ENCODE measurements at places on chromosomes 2 and 18.

DNA sequence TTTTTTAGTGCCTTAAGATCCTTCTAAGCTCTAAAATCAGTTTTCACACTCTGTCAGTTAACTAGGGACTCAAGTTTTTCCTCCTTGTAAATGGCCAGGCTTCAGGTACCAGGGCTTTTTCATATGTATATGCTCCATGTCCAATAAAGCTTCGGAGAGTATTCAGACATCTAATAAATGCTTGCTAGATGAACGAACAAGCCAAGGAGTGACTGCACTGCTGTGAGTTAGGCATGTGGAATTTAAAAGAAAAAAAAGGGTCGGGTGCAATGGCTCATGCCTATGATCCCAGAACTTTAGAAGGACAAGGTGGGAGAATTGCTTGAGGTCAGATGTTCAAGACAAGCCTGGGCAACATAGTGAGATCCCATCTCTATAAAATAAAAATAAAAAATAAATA lies 81.9 kb downstream of the CDH2 start:
- no peak for DNase-seq

DNA sequence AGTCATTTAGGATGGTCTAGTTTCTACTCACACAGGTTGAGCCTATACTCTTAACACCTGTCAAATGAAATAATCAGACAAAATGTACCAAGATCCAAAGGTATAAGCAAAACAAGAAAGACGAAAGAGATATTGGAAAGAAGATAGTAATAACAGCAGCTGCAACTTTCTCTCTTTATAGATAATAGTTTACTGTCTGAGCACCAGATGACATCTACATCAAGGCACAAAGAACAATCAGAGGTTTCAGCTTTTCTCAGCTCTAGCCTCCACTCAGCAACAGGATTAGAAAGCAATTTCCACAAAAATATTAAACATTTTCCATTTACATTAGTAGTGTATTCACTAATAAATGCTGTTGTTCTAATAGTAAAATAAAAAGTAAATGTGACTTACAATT lies 66.3 kb downstream of the RTTN start:
- no peak for DNase-seq

- DNase-seq: no peak
These were observed 69.6 kb downstream of the CLHC1 start for GRCh38 chr2:55162284-55163006.

DNA sequence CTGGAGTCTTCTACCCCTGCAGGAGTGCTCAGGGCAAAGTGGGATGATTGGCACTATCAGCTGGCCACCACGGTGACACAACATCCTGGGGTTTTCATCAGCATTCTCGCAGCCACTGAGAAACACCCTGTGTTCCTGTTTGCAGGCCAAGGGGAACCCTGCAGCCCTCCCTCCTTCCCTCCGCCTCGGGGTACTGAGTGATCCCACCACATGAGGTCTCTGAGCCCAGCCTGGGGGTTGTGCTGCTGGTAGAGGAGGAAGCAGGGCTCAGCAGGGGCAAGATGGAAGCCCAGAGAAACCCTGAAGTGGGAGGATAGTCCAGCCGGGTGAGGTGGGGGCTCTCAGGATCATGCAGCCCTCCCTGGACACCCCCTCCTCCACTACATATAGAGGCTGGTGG lies at the start of gene OXER1:
OXER1 (minus strand) TSS at position 40 of the 400 bp plus-strand sequence. CDS start 73 bp downstream, outside the sequence.
- no peak for DNase-seq

DNA sequence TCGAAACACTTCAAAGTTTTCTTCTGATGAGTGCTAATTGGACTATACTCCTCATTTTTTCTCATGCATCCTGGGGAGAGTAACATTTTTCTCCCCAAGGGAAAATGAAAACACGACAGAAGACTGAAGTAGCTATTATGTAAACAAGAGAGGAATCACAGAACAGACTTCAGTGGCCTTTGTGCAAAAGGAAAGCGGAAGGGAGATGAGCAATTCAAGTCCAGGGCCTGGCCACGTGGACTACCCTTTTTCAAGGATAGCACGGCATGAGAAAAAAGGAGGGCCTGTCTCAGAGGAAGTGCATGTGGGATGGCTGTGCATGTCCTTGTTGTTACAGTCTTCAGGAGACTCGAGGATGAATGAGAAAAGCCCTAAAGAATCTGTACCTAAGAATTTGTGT lies 43.8 kb upstream of the KCNE4 start:
- no peak for DNase-seq

DNA sequence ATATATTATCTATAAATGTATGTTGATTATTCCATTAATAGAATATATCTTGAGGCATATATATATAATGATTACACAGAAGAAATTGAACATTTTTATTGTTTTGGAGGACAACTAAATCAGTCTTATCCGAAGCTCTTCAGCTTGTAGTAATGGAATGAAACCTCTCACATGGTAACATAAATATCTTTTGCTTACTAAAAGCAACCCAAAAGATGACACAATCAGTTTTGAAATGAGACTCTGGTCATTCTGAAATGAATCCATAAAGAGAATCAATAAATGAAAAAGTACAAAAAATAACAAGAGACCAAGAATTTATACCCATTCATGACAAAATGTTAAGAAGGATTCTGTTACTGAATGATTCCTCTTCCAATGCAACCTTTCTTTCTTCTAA lies 110.2 kb downstream of the FIGN start:
- no peak for DNase-seq

GRCh38 chr18:21472741-21473140 lies 127.8 kb downstream of the ESCO1 start:
- DNase-seq: no peak

DNA sequence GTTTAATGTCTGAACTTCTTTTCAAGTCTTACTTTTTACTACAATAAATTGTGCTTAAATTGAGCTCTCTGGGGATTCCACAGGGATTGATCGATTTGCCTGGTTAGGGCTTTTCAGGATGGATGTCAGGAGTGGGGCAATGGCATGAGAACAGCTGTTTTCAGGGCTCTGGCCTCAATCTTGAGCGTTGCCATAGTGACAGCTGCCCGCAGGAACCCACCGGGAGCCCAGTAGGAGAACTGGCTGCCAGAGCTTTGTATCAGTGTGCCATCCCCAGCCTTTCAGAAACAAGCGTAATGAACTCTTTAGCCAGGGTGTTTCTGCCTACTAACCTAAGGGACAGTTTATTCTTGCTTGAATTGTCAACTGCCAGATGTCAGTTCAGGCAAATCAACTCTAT lies 93.5 kb downstream of the GALNT3 start:
- DNase-seq: no peak

- DNase-seq: no peak
These were observed 189.9 kb upstream of the DCC start for GRCh38 chr18:52150050-52150449.

Measured in activated naive CD4-positive, alpha-beta T cell (primary cell).